ENCODE measurements at places on chromosomes 3 and 15.
A peak's percentile ranks its signal among the peaks of the same experiment; 100 is the strongest.

- H3K4me1 ChIP-seq: no peaks in the 10 kb centered on the region
- no peak for DNase-seq
- H3K27me3 ChIP-seq: no peaks in the 10 kb centered on the region
These were observed 195.1 kb upstream of the CBLB start for GRCh38 chr3:106063909-106064308.

GRCh38 chr15:39153058-39153714 is 427.7 kb upstream of the THBS1 start:
- peaks cover 3% of the 10 kb centered on the region for H3K4me1 ChIP-seq
- H3K27ac ChIP-seq: no peak overlapping the region
- no peaks in the 10 kb centered on the region for H3K36me3 ChIP-seq
- DNase-seq: no peak

DNA sequence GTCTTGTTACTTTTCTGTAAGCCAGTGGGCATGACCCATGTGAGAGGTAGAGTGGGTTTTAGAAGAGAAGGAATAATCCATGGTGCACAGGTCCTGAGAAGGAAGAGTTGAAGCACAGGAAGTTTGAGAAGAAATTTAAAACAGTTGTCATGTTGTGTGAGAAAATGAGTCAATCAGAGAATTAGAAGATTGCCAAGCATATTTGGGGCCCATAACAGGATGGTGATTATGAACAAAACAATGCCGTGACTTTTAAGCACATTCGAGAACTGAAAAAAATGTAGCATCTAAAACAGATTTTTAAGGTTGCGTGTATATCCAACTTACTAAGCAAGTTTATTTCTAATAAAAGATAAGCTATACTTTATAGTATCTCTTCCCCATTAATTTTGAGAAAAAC is 198.7 kb downstream of the RORA start:
- no peak overlapping the region for H3K4me3 ChIP-seq
- H3K27ac ChIP-seq: no peak overlapping the region
- H3K4me1 ChIP-seq: no peaks in the 10 kb centered on the region
- H3K36me3 ChIP-seq: no peaks in the 10 kb centered on the region

DNA sequence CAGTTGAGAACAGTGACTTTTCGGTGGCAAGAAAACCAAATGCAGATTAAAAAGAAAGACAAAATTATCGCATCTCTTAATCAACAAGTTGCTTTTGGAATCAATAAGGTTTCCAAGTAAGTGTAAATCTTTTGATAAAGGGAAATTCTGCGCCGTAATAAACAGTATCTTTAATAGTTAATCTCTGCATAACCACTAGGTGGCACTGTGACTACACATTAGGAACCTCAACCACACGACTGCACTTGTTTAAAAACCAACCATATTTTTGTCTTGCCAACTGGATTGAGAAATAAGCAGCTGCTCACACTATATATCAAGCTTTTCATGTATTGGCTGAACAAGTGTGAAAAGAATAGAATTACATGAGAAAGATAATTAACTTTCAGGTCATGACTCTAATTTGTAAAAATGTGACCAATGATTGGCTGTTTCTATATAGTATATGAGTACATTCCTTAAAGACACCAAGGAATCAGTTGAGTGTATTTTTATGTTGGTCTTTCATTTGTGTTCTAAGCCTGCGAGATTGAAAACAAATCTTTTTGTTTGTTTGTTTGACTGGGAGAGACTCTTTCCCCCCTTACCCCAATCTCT is 72.7 kb downstream of the DZIP3 start:
- H3K27ac ChIP-seq: no peak overlapping the region
- peak; percentile 48 for DNase-seq
- no peaks in the 10 kb centered on the region for H3K4me1 ChIP-seq
- no peak overlapping the region for H3K4me3 ChIP-seq

DNA sequence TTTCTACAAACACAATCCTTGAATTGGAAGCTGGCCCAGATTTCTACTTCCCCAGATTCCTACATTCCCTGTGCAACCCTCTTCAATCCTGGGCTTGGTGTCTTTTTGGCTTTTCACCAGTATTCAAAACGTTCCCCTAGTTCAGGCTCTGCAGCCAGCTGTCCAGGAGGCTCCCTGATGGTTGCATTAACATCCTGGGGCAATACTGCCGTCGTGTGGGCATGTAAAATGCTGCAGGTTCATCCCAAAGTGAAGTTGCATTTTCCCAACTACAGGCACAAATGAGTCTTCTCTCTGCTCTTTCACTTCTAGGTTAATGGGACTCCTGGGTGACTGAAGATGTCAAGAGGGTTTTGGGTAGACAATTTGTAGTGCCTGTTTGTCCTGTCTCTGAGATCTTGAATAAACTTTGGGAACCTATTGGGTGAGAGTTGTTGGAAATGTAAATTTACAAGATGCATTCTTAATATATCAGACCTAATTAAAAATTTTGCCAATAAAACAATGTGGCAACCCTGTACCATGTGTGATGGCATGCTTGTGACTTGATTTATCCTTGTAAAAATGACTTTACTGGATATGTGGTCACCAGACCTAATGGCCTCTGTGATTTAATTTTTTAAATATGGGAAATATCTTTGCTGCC is 28.6 kb downstream of the SOX14 start:
- DNase-seq: no peak
- no peaks in the 10 kb centered on the region for H3K36me3 ChIP-seq
- H3K4me1 ChIP-seq: no peaks in the 10 kb centered on the region
- no peak overlapping the region for H3K4me3 ChIP-seq
- H3K27me3 ChIP-seq: no peaks in the 10 kb centered on the region
- no peak overlapping the region for H3K27ac ChIP-seq

GRCh38 chr15:100595964-100596363 is 6.0 kb downstream of the LINS1 start:
- no peaks in the 10 kb centered on the region for H3K27me3 ChIP-seq
- no peak overlapping the region for H3K27ac ChIP-seq
- no peaks in the 10 kb centered on the region for H3K36me3 ChIP-seq
- no peak overlapping the region for H3K4me3 ChIP-seq
- H3K4me1 ChIP-seq: peaks cover 4% of the 10 kb centered on the region

DNA sequence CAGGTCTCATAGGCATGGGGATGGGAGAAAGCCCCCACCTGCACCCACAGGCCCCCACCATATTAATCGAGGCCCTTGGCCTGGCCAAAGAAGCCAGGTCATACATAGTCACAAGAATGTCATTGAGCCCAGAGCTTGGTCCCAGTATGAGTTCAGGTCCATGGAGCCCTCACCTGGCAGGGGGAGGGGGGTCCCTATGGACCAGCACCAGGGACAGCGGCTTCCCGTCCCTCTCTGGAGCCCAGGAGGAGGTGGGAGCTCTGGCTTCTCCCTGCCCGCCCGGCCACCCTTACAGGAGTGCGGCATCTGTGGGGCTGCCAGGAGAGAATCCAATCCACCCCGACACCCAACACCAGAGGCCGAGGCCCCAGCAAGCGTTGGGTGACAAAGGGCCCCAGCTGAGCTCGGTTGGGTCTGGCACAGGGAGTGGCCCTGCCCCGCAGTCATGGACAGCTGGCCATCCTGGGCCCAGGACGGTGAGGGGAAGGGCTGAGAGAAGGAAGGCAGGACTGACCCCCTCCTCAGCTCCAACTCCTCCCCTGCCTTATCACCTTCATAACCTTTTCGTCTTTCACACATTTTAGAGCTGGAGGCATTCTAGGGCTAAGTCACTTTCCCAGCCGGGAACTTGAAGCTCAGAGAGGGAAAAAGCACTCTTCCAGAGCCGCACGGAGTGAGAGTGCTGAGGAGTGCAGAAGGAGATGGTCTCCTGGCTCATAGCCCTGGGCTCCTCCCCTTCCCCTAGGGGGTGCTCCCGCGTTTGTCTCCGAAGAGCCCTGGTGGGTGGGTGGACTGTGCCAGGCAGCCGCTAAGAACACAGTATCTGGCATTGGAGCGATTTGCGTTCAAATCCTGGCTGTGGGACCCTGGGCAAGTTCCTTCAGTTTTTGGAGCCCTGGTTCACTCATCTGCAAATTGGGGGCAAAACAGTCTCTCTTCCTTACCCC is 54.6 kb downstream of the ATP2B2 start:
- no peak overlapping the region for H3K27ac ChIP-seq
- DNase-seq: no peak
- no peaks in the 10 kb centered on the region for H3K36me3 ChIP-seq
- H3K4me1 ChIP-seq: no peaks in the 10 kb centered on the region
- peaks cover 16% of the 10 kb centered on the region for H3K27me3 ChIP-seq
- no peak overlapping the region for H3K4me3 ChIP-seq

DNA sequence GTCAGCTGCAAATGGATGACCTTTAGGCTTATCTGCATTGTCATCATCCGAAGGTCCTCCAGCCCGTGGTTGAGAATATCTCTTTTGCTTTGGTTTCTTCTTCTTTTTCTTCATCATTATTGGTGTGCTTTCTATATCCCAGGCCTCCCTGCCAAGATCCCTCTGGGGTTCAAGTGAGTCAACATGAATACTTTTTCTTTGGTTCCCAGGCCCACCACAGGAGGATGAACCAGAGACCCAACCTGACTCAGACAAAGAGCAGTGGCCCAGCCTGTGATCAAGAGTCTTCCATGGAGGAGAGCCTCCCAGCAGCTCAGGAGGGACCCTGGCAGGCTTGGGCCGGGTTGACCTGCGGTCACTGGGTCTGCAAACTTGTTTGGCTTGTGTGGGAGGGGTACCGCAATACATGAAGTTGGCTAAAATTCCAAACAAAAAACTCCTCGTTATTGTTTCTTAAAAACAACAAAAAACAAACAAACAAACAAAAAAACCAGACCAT is 104.2 kb downstream of the MAP4 start:
- H3K36me3 ChIP-seq: peaks cover 93% of the 10 kb centered on the region
- no peaks in the 10 kb centered on the region for H3K27me3 ChIP-seq
- H3K4me1 ChIP-seq: peaks cover 8% of the 10 kb centered on the region
- DNase-seq: no peak
- H3K27ac ChIP-seq: no peak overlapping the region
- no peak overlapping the region for H3K4me3 ChIP-seq

DNA sequence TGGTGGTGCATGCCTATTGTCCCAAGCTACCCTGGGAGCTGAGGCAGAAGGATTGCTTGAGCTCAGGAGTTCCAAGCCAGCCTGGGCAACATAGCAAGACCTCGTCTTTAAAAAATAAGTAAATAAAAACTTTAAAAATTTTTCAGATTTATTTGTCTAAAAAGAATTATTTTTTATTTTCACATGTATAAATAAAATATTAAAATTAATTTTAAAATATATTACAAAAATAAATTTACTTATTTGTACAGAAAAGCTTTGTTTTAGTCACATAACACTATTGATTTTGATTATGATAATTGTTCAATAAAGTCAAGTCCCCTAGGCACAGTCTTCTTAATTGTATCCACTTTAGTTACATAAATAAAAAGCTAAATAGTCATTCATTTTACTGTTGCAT is 85.2 kb downstream of the FILIP1L start:
- peaks cover under 1% of the 10 kb centered on the region for H3K4me1 ChIP-seq
- H3K27me3 ChIP-seq: no peaks in the 10 kb centered on the region
- no peak for DNase-seq
- H3K4me3 ChIP-seq: no peak overlapping the region

GRCh38 chr15:56933410-56933809 is 15.0 kb downstream of the TCF12 start:
- DNase-seq: no peak
- no peak overlapping the region for H3K4me3 ChIP-seq
- peaks cover 10% of the 10 kb centered on the region for H3K4me1 ChIP-seq
- H3K27me3 ChIP-seq: no peaks in the 10 kb centered on the region
- peaks cover 72% of the 10 kb centered on the region for H3K36me3 ChIP-seq

- no peak overlapping the region for H3K27ac ChIP-seq
- H3K4me3 ChIP-seq: no peak overlapping the region
- no peaks in the 10 kb centered on the region for H3K27me3 ChIP-seq
- H3K36me3 ChIP-seq: peaks cover 16% of the 10 kb centered on the region
These were observed 17.1 kb upstream of the DUSP7 start for GRCh38 chr3:52073490-52073889.

GRCh38 chr3:152909180-152909883 is 74.4 kb downstream of the P2RY1 start:
- H3K27me3 ChIP-seq: no peaks in the 10 kb centered on the region
- H3K27ac ChIP-seq: no peak overlapping the region
- H3K4me3 ChIP-seq: no peak overlapping the region
- no peak for DNase-seq
- H3K4me1 ChIP-seq: no peaks in the 10 kb centered on the region
- H3K36me3 ChIP-seq: no peaks in the 10 kb centered on the region

DNA sequence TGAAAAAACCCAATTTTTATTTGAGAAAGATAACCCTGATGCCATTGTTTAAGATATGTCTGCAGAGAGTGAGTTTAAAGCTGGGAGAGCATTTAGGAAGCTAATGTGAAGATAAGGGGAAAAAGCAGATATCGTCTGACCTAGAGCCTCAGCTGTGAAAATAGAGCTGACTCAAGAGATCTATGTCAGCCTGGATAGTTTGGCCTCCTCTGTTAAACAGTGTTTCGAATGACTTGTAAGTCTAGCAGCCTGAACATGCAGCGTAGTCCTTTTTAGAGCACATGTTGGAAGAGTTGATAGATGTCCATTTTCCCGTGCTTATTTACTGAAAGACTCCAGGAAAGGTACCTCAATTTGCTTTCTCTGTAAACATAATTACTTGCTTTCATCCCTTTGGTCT is 48.1 kb downstream of the ALCAM start:
- no peaks in the 10 kb centered on the region for H3K27me3 ChIP-seq
- H3K4me1 ChIP-seq: no peaks in the 10 kb centered on the region
- no peak for DNase-seq

GRCh38 chr3:111724694-111725093 is 129.5 kb upstream of the ZBED2 start:
- no peak overlapping the region for H3K27ac ChIP-seq
- H3K36me3 ChIP-seq: peaks cover 13% of the 10 kb centered on the region
- DNase-seq: no peak
- H3K27me3 ChIP-seq: no peaks in the 10 kb centered on the region
- H3K4me1 ChIP-seq: no peaks in the 10 kb centered on the region

- H3K36me3 ChIP-seq: no peaks in the 10 kb centered on the region
- DNase-seq: no peak
- no peaks in the 10 kb centered on the region for H3K4me1 ChIP-seq
- no peak overlapping the region for H3K4me3 ChIP-seq
- no peaks in the 10 kb centered on the region for H3K27me3 ChIP-seq
- no peak overlapping the region for H3K27ac ChIP-seq
These were observed 43.4 kb downstream of the C2CD4A start for GRCh38 chr15:62109982-62110851.

GRCh38 chr3:71759401-71759800 is 5.7 kb downstream of the GPR27 start:
- H3K4me3 ChIP-seq: peak overlapping the region; percentile 39
- H3K27me3 ChIP-seq: peaks cover 4% of the 10 kb centered on the region
- H3K27ac ChIP-seq: no peak overlapping the region
- H3K36me3 ChIP-seq: no peaks in the 10 kb centered on the region
- DNase-seq: no peak

All from neuronal stem cell (in vitro differentiated cells).